ENCODE measurements at places on chromosomes 5 and 9.
A peak's percentile ranks its signal among the peaks of the same experiment; 100 is the strongest.

DNA sequence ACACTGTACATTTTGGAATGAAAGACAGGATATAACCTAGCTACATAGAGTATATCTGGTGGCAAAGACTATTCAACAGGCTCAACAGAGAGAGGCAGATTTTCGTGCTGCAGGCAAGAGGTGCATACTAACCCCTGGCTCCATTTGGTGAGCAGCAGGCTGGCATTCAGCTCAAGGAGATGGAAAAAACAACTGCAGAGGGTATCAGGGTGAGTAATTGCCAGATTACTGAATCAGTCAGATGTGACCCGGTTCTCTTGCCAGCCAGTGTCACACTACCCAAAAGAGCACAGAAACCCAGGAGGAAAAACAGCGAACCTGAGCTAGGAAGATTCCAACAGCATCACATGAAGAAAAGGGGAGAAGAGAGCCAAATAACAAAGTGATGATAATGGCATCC is 130.4 kb upstream of the PRLR start:
- no peak for DNase-seq

DNA sequence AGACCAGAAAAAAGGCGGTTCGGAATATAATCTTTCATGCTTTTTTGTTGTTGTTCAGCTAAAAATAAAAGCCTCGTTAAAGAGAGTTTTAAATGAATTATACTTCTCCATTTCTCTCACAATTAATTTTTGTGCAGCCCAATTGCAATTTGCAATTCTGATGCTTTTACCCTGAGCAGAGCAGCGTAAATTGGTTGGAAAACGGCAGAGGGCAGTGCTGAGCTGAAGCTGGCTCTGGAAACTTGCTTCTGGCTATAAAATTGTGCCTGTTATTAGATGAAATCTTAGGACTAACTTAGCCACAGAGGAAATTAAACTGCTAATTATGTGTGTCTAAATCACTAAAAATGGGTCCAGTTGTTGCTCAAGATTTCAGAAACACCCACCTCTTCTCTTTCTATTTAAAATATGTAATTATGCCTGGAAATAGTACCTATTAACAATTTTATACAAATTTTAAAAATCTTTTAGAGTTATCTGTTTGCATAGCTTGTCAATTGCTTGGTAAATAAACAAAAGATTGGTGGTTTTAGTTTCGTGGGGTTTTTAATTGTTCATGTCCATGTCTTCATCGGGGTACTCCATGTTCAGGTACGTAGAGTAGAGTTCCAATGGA is 441.8 kb upstream of the TLE4 start:
- peak; percentile 84 for DNase-seq

DNA sequence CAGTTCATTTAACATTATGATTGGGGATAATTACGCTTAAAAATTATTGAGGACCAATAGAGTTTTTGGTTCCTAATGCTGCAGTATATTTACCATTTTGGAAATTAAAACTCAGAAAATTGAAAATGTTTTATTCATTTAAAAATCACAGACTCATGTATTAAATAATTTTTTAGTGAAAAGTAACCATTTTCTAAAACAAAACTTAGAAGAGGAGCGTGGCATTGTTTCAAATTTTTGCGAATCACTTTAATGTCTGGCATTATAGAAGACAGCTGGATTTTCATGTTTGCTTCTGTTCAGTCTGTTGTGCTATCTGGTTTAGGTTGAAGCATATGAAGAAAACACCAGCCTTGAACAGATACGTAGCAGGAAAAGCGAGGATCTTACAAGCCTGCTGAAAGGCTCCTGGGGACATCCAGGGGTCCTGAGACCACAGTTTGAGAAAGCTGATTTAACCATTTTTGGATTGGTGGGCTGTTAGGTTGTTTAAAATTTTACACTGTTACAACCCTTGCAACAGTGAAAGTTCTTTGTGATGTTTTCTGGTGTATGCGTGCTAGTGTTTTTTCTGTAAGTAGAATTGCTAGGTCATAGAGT is 1.6 kb downstream of the ZFYVE16 start:
- peak; percentile 7 for DNase-seq

- no peak for DNase-seq
Observed at GRCh38 chr9:103361906-103362305, 366.8 kb downstream of the CYLC2 start.

- peak; percentile 81 for DNase-seq
Observed at GRCh38 chr9:120985819-120986222, 59.2 kb upstream of the TRAF1 start.

GRCh38 chr5:43769571-43770355 is 166.8 kb downstream of the NNT start:
- peak; percentile 91 for DNase-seq

GRCh38 chr5:26326153-26326759 is 712.1 kb downstream of the CDH9 start:
- no peak for DNase-seq

- DNase-seq, result no peak
Observed at GRCh38 chr5:157059093-157059539, at the start of gene HAVCR1. Gene HAVCR1 (minus strand): TSS chr5:157059116. CDS start chr5:157057943, 1,173 bp downstream.

DNA sequence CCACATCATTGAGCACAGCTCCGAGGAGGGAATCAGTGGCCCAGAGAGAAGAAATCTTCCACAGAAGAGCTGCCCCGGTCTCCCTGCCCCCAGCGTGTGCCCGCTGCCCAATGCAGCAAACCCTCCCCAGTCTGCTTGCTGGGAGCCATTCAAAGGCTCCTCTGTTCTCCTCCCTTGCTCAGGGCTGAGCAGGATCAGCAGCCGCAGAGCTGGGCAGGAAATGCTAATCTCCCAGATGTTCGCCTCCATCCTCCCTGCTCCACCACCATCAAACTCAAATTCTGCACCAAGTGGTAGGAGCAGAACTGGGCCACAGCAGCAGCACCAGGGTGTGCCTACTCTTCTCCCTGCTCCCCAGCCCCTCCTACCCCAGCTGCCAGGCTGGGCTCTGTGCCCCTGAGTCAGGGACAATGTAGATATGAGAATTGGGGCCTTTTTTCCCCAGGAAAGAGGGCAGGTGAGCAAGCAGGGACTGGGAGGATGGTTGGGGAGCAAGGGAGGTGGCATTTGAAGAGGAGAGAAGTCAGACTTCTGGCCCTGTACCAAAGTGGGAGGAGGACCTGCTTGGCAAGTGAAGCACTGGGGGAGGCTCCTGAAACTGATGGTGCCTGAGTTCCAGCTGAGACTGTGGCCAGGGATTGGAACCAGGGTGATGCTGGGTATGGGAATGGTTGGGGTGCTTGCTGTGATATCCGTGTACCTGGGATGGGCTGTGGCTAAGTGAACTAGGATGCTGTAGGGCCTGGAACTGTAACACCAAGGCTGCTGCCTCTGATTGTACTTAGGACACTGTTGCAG is 1.9 kb upstream of the PCDH1 start:
- no peak for DNase-seq

DNA sequence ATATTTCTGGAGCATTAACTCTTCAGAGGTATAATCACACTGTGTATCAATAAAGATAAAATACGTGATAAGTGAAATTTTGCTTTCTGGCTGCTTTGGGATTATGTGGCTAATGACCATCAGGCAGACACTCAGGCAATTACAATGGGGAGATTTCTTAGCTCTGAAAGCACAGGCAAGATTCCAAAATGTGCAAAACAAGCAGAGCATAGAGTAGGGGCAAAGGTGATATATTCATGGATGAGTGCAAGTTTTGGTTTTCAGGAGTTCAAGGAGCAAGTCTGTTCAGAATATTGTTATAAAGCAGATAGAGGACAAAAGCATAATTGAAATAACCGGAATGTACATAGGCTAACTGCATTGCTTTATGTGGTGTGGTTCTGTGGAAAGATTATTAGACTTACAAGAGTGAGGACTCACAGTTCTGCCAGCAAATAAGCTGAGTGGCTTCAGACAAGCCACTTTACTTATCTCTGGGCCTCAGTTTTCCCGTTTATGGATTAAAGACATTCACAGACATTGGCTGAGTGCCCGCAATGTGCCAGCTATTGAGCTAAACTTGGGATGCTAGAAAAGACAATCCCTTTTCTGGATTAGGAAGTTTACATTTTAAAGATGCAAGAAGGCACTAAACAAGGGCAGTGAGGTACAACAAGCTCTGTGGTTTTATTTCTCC is 945.6 kb upstream of the ARRDC3 start:
- peak; percentile 47 for DNase-seq

DNA sequence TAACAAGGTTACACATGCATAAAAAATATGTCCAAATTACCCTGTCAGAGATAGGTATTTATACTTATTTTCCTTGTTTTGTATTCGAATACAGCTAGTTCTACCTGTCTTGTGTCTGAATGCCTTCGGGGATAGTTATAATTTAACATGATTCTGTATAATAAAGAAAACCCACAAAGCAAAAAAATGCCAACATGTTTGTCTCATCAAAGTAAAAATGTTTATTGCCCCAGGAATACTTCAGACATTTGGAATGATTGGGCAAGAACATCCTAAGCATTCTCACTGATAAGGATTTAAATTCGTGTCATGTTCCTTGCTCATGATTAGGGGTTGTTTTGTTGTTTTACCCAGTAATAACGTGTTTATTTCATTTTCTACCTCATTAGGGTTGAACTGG is 74.5 kb downstream of the DOCK8 start:
- DNase-seq, result no peak

DNA sequence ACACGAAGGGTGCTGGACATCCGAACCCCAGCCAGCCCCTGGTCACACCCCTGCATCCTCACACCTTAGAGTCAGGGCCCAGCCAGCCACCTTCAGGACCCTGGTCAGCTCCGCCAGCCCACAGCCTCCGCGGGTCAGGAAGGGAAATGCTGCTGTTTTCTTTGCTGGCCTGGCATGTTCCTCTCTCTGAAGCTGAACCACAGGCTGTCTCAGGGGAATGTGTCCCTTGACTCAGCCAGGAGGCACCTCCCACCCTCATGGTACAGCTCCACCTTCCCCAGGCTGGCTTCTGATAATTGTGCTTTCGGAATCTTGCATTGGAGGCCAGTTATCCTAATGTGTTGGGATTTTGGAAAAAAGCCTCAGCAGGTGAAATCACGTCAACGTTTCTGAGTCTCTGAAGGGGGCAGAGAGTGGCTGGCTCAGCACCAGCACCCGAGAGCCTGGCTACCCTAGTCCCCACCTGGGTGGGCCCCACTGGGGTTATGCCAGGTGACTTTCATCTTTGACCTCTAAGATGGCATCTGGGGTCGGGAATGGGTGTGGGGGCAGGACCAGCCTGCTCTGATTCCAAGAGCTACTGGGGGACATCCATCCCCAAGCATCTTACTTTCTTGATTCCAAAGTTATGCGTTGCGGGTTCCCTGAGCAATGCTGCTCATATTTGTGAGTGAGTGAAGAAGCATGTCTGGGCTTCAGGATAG is 9.8 kb upstream of the OLFM1 start:
- peak; percentile 34 for DNase-seq

DNA sequence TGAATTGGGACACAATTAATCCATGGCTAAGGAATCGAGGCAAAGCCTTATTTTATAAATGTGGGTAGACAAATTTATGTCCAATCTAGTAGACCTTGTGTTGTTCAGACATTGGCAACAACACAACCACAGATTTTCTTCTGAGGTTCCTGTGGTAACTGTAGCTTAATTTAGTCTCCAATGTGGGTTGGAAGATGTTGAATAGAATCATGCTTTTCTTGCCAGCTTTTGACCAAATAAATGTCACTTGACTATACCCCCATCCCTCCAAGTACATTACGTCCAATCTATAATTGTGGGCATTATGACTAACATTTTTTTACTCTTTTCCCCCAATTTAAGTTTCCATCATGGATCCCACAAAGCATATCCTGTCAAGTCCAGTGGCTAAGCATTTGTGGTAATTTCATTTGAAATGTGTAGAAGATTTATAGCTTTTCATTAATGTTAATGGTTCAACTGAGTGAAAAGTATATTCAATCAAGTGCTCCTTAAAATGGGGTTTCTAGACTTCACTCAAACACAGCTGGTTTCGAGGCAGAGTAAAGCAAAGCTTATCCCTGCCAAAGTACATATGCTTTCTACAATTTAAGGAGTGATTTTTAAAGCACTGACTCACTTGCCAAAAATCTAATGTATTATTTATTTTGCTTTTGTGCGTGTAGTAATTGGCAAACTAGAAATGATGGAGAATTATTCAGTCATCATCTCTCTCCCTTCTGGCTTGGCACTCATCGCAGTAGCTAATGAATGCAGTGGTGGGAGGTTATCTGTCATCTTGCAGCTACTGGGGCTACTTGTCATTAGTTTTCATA is 141.8 kb downstream of the FAM174A start:
- DNase-seq, result no peak

DNA sequence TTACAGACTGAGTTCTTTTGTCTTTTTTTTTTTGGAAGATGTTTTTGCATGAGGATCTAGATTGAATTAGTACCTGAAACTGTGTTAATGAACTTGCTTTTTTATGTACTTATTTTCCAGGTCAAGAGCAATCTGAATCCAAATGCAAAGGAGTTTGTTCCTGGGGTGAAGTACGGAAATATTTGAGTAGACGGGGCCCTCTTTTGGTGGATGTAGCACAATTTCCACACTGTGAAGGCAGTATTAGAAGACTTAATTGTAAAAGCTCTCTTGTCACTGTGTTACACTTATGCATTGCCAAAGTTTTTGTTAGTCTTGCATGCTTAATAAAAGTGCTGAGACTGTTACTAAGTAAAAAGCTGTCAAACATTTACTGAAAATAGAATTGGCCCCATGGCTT is 14.5 kb downstream of the SLC23A1 start:
- DNase-seq, result no peak

DNA sequence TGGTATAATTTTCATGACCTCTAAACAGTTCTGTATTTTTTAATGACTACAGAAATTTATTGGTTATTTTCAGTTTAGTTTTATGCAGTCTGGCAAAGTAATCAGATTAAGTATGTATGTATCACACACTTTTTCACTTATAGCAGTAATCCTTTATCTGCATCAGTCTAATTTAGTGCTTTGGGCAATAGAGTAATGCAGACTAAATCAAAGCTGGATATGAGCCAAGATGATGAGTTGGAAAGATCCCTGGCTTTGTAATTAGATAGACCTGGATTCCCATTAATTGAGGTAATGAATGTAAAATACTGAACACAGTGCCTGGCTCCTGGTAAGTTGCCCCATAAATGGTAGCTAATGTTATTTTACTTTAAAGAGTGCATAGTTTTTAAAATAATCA is 215.4 kb upstream of the TLX3 start:
- DNase-seq, result no peak

DNA sequence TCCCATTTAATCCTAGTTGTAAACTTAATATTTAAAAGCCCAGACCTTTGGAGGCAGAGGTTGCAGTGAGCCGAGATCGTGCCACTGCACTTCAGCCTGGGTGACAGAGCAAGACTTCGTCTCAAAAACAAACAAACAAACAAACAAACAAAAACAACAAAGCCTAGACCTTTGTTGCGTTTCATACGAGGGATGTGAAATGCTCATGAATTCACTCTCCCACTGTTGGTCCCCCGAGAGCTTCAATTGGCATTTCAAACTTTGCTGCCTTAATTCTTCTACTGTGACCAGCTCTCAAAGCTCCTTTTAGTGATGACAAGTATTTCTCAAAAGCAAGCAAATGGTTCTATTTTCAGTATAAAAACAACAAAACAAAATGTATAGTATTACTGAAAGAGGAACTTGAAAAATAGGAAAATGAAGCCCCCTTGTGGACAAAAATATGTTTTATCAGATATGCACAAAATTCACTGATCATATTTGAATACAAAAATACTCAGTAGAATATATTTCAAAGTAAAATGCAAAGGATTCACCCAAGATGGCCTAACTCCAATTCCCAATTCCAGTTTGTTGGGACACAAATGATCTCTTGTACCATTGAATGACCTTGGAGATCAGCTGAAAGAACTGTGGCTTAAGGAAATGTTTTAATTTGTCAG is 140.4 kb downstream of the ESM1 start:
- peak; percentile 93 for DNase-seq

Data from adipocyte (in vitro differentiated cells).